ENCODE measurements at places on chromosomes 2 and 18.

GRCh38 chr18:77116201-77117080 lies 16.1 kb downstream of the MBP start:
- DNase-seq: no peak

GRCh38 chr2:33437297-33437696 lies 39.2 kb upstream of the RASGRP3 start:
- no peak for DNase-seq

GRCh38 chr2:200330351-200331060 lies 24.0 kb downstream of the SPATS2L start:
- no peak for DNase-seq

- DNase-seq: no peak
Observed at GRCh38 chr2:230796280-230796862, 68.4 kb upstream of the ITM2C start.

- no peak for DNase-seq
Observed at GRCh38 chr2:159879051-159879604, 81.1 kb upstream of the CD302 start.

- no peak for DNase-seq
Observed at GRCh38 chr18:8097927-8098326, 511.3 kb upstream of the RAB12 start.
